Endothelial cell (in vitro differentiated cells): ENCODE measurements at places on chromosomes 7 and 10. TPM values are rescaled to one million over a fixed set of nuclear protein-coding genes. Genes with fewer than 3 reads are reported as not detected.

DNA sequence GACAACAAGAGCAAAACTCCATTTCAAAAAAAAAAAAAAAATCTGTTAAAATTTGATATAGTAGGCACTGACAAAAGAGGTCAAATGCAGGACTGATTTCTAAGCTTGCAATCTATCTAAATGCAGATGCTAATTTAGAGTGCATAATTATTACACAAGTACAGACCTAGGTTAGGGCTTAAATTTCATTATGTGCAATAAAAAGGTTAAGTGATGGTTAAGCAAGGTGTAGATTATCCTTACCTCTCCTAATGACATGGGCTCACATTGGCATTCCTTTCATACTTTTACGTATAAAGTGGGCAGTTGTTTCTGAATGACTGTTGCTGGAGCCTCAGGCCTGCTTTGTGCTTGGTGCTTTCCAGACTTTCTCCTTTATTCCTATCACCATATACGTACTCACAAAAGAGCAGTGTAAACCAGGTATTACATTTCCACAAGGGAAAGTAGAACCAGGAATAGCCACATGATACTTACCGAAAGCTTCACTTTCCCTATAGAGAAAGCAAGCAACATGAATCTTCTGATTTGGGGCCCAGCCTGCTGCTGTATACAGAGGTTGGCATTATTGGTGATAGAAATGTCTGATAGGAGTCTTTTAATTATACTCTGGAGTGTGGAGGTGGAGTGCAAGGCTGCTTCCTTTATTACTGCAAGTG is 2.2 kb upstream of the CHCHD1 start:
- no peak for DNase-seq

- no peak for DNase-seq
Observed at GRCh38 chr10:78578929-78579328, 489.8 kb upstream of the ZMIZ1 start.

DNA sequence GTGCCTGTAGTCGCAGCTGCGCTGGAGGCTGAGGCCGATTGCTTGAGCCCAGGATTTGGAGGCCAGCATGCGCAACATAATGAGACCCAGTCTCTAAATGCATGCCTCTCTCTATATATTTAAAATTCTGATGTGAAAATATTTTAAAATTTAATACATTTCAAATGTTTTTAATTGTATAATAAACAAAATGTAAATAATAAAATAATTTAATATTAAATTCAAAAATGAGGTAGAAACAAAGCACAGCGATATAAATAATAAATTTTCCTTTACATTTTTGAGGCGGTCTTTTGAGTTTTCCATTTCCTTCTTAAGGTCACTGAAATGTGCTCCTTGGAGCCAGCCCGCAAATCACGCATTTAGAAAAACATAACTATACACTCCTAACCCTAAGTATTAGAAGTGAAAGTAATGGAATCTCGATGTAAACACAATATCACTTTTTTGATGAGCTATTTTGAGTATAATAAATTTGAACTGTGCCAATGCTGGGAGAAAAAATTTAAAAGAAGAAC is 523 bp upstream of the CDK1 start:
- no peak for DNase-seq

GRCh38 chr7:156184164-156184563 is 371.9 kb upstream of the SHH start:
- no peak for DNase-seq

DNA sequence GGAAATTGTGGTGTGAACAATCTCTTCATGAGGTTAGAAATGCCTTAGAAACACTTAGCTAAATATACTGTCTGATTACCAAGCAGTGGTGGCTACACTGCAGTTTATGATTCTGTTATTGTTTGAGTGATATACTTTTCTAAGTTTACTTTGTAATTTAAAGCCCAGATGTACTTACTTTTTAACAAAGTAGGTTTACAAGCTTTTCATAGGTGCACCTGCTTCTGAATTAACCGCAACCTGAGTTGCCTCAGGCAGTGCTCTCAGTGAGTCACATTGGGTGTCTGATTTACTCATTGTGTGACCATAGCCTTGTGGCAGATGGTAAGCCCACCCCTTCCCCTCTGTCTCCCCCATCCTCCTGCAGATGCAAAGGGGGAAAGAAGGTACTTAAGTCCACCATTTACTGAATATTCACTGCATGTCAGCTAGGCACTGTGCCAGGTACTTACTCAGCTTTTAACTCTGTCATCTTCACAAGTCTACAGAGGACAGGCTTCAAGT is 9.0 kb downstream of the MTURN start:
- DNase-seq: no peak

DNA sequence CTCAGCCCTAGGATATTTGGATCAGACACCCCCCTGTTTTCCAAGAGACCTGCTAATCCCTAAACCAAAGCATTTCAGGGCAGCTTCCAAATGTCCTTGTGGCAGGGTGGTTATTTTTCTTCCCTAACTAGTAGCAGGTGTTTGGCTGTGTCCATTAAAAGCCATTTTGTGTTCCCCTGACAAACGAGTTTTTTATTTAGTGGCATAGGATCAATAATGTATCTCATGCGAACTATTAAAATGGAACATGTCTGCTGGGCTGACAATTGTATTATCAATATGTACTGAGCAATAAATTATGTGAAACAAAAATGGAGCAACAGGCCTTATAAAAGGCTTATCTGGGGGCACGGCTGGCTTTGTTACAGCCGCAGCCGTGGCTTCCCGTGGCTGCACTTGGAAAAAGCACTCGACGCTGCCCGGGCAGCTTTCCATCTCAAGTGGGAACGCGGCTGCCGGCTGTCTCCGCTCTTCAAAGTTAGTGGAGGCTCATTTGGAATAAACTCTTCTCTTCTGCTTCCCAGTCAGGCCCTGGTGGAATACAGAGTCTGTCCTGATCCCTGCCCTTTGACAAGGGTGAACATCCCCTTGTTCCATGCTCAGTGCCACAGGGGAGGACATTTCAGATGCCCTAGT is 554.3 kb downstream of the TYW1 start:
- no peak for DNase-seq

- no peak for DNase-seq
Observed at GRCh38 chr7:146725520-146725919, 608.9 kb downstream of the CNTNAP2 start.

DNA sequence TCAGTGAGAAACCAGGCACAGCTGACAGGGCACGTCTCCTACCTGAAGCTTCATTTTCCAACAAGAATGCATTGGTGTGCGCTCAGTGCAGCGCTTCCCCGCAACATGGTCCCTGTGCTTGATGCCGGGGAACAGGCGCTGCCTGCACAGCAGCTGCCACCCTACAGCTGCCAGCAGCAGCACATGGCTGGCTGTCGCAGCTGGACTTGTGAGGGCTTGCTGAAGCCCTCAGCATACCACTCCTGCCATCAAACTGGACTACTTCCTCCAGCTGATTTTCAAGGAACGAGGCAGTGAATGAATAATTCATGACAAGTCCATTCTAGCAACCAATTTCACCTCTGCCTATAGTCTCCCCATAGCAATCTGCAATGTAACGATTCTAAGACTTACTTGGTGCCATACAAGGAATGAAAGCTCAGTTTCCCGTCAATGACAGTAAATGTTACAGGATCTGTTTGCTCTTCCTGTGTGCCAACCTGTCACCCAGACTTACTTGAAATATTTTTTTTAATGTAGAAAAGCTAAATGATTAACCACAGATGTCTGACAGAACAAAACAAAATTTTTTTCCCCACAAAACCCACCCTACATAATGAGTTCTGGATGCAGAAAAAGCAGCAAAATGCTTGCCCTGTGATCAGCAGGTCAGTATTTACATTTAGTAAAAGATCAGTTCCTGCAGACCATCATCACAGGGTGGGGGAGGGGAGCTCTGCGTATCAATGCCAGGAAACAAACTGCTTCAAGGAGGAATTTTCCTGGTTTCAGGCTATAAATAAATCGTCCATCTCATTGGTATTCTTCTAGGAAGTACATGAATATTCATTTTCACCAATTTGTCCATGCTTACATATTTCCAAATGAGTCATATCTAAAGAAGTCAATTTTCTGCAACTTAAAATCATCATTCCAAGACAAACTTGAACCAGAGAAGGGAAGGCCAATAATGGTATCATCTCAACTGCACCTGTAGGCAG is 140.6 kb downstream of the ALOX5 start:
- peak; percentile 47 for DNase-seq

DNA sequence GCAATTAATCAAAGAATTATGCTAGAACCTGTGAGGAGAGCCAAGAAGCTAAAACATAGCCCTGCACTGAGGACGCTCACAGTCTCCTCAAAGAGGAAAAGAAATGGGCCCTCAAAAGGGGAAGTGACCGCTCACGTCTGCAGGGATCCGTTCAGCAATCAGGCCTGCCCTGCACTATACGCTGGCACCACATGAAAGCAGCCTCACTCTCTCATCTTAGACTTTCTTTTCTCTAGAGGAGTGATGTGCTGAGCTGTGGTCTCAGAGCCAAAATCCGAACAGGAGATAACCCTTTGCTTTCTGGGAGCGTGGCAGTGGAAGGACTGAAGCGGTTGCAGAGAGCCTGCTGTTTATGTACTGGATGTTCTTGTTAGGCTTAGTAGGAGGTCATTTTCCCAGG is 6.3 kb upstream of the IL2RA start:
- no peak for DNase-seq

- DNase-seq: no peak
Observed at GRCh38 chr7:86207740-86208139, 436.0 kb upstream of the GRM3 start.

Gene FBXL15
- total RNA-seq: 8.7 TPM

Gene RTKN2
- total RNA-seq: 1.7 TPM
